Activated T-cell treated with anti-CD3 and anti-CD28 coated beads for 24 hours (primary cell): ENCODE measurements at places on chromosomes 1 and 21.

- no peak for DNase-seq
These were observed 92.3 kb upstream of the UBE2U start for GRCh38 chr1:64110924-64111777.

DNA sequence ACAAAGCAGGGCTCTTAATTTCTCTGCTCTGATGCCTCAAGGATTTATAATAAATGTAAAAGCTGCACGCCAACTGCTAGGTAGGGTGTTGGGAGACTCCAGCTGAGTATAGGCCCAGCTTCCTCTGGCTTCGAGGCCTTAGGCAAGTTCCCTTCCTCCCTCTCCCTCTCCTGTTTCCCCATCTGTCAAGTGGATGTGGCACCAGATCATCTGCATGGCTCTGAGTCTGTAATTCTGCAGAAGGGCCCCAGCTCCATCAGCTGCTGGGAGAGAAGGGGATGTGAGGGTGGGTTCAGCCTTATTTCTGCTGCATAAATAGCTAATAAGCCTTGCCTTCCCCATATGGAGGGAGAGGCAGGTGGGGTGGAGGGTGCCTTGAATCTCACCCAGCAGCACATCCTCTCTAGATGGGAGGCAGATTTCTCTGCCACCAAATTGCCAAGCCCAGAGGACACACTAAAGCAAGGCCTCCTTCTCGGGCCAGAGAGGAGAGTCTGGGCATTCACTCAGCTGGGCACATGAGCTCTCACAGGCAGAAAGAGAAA is 3.8 kb downstream of the TRIM62 start:
- no peak for DNase-seq

- no peak for DNase-seq
These were observed 3.5 kb upstream of the ACBD6 start for GRCh38 chr1:180505732-180506335.

GRCh38 chr1:200550367-200550766 is 70.2 kb downstream of the KIF14 start:
- no peak for DNase-seq

DNA sequence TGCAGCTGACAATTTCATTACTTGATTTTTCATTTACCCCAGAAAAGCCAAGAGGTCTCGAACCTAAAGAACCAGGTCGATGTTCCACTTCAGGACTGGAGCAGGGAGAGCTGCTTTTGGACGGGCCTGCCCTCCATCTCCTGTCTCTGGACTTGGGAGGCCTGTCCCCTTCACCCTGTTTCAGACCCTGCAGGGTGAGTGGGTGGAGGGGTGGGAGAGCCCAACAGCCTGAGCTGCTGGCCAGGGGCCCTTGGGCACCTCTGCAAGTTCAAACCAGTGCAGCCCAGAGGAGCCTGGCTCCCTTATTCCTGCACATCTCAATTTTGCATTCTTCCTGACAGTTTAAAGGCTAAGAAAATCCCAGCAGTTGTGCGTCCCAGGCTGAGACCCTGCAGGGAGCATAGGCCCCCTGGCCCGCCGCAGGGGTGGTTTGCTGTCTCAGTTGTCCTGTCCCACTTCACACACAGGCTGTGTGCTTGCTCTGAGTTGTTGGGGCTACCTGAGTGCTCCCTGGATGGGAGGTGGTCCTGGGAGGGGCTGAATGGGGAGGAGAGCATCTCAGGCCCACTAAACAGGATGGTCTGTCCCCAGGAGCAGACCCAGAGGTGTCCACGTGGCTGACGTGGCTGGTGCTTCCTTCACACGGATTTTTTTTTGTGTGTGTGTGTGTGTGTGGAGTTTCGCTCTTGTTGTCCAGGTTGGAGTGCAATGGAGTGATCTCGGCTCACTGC is 443.7 kb downstream of the PTPRU start:
- no peak for DNase-seq

DNA sequence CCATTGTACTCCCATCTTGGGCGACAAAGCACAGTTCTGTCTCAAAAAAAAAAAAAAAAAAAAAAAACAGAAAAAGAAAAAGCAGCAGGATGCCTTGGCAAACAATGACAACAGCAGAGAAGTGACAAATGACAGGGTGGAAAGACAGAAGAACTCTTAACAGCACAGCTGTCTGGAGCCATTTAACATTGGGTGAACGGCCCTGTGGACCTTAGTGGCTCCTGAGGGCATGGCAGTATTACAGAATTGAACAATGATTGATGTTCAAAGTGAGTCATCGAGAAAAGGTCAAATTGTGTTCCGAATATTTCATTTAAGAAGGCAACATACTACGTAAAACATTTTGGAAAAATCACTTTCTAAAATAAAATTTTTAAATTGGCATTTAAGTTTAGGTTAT is 30.0 kb downstream of the DNASE2B start:
- no peak for DNase-seq

- no peak for DNase-seq
These were observed 4.0 kb downstream of the POLR3C start for GRCh38 chr1:145827966-145828365.

DNA sequence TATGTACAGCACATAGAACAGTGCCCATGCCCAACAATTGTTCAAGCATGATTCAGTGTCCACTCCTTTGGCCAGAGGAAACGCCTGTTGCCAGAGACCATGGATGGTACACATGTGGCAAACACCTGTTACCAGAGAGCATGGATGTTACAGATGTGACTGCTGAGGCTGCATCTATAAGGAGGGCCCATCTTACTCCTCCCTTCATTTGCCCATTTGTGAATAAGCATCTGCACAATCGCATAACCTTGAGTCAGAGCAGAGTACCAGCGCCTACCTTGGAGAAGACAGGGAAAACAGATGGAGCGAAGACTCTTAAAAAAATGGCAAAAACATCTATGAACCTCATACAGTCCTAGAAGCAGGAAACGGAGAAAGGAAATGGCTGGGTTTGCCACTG is 36.6 kb upstream of the CACHD1 start:
- no peak for DNase-seq
